ENCODE measurements at places on chromosomes 1 and 21.

- no peak for DNase-seq
Observed at GRCh38 chr1:21910558-21911204, 26.4 kb downstream of the HSPG2 start.

GRCh38 chr1:16625497-16626408 is 12.4 kb upstream of the NBPF1 start:
- DNase-seq: no peak

GRCh38 chr1:181643631-181644030 is 160.3 kb downstream of the CACNA1E start:
- DNase-seq: no peak

GRCh38 chr1:27658951-27659496 is 13.0 kb downstream of the IFI6 start:
- DNase-seq: peak; percentile 43

DNA sequence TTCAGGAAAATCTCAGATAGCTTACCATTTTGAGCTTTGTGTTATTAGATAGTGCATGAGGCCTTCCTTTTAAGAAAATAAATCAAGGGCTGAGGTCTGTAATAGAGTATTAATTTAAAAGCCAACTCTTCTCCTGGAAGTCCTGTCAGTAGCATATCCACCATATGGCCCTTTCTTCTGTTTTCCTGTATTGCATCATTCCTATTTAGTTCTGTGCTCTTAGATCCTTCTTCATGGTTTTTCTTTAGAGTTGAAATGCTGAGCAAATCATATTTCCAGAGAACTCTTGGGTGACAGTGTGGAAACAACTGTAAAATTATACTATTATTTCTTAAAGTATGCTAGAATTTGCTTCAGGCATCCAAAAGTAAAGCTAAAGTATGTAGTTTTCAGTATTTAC is 91.7 kb downstream of the TTC3 start:
- DNase-seq: no peak

- DNase-seq: no peak
Observed at GRCh38 chr21:45305836-45306235, 18.1 kb upstream of the POFUT2 start.

DNA sequence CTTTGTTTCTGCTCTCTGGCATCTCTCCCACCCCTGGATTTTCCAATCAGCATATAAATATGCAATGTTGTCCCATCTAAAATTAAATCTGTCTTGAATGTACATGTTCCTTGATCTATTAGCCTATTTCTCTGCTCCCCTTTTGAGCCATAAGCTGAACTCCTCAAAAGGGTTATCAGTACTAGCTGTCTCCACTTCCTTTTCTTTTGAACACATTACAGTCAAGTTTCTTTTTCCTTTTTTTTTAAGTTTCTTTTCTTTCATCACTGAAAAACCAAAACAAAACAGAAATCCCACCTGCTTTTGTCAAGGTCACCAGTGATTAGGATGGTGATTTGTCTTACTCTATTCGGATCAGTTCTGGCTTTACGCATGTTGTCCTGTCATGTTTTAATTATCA is 29.3 kb downstream of the XCL2 start:
- DNase-seq: no peak

DNA sequence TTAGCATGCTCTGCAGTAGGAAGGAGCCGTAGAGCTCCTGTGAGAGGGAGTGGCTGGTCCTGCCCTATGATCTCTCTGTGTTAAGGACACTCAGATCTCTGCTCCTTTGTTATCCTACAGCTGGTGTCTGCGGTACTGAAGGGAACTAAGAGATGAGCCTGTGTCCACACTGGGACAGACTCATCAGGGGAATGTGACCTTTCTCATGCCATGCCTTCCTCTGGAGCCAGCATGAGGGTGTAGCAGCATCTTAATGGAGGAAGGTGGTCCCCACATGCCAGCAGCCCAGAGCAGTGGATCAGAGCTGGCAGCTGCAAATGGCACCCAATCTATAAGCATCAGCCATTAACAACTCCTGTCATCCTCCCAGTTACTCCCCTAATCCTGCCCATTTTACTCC is 24.7 kb upstream of the GUCA2B start:
- DNase-seq: no peak

DNA sequence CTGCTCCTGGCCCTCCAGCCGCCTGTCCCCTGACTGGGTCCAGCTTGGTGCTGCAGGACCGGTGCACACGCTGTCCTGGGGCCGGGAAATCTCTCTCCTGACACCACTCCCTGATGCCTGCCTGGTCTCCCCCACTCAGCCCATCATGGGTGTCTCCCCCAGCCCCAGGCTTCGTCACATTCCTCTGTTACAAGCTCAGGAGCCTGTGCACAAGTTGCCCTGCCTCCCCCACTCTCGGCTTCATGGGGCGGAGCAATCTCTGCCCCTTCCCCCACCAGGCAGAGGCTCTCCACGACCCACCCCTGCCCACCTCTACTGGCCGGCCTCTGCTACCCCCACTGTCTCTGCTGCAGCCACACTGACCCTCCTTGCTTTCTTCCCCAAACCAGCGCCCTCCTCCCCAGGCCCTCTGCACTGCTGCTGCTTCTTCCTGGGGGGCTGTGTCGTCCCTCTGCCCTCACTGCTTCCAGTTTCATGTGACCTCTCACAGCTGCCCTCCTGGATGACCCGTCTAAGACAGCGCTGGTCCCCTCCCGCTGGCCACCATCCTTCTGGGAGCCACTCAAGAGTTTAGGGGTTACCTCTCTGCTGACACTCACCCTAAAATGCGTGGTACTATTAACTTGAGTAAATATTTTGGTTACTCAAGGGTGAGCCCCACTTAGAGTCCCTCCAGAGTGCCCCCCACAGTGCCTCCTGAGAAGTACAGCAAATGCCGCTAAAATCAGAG is 5.7 kb upstream of the RIPK4 start:
- no peak for DNase-seq

- no peak for DNase-seq
Observed at GRCh38 chr1:115790846-115791245, 22.3 kb upstream of the CASQ2 start.

- no peak for DNase-seq
Observed at GRCh38 chr1:160550572-160551034, 27.5 kb upstream of the SLAMF6 start.
